ENCODE measurements at places on chromosomes 4 and X. TPM values are rescaled to one million over a fixed set of nuclear protein-coding genes. Genes with fewer than 3 reads are reported as not detected.

GRCh38 chr4:102447413-102447812 is 53.7 kb upstream of the NFKB1 start:
- no peak for DNase-seq

GRCh38 chr4:149166876-149167275 is 648.8 kb downstream of the IQCM start:
- DNase-seq, result no peak

DNA sequence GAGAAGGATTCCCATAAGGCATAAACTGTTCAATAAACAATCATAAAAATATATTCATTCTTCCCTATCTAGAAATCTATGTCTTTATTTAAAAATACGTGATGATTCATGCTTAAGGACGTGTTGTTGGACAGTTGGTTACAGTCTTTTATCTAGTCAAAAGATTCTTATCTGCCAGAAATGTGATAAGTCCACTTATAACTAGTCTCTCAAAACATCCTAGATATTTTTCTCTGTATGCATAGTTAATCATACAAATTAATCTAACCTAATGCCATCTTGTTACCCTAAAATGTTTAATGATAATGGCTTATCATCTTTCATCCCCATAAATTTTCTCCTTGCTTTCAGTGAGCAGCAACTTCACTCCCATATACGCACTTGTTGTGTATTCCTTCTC is 89.0 kb downstream of the SLC39A8 start:
- DNase-seq, result no peak

Gene SPINK2
- 0.74 TPM for total RNA-seq

Gene GAGE12J
- not detected for total RNA-seq
